ENCODE measurements at places on chromosomes 12 and 14.

- DNase-seq, result peak; percentile 53
Measured at GRCh38 chr14:98177551-98177950, 1094.4 kb downstream of the BCL11B start.

GRCh38 chr12:56487448-56488040, 417 bp downstream of the GLS2 start:
- no peak for DNase-seq

DNA sequence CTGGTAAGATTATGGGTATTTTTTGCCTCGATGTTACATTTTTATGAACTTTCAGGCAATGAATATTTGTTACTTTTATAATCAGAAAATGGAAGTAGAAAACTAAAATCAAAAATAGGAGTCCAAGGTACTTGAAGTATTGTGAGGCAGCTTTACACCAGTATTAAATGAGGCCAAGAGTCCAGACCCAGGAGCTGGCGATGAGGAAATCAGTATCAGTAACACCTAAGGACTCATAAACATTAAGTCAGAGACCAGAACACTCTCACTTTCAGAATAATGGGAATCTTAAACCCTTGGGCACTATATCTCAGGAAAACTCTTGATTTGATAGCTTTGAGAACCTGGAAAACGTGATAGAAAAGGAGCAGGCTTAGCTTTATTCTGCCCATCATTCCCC, 208.8 kb downstream of the GXYLT1 start:
- DNase-seq, result no peak

- DNase-seq, result no peak
Measured at GRCh38 chr12:19894803-19895202, 455.5 kb downstream of the AEBP2 start.

- no peak for DNase-seq
Measured at GRCh38 chr12:94169495-94169894, 21.1 kb downstream of the PLXNC1 start.

DNA sequence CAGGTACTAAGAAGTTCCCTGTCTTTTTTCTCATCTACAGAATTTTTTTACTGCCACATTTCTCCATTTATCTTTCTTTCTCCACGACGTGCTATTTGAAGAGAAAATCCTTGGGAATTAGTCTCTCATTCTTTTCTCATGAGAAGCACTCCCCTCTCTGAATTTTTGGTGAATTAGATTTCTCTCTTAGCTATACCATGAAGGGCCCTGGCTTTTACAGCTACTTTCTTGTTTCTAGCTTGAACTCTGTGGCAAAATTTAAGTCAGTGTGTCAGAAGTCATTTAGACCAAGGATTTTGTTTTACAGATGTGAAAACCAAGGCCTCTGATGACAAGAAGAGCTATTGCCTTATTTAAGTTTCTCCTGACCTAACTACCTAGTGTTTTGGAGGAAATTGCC, 213.1 kb downstream of the AEBP2 start:
- DNase-seq, result no peak

DNA sequence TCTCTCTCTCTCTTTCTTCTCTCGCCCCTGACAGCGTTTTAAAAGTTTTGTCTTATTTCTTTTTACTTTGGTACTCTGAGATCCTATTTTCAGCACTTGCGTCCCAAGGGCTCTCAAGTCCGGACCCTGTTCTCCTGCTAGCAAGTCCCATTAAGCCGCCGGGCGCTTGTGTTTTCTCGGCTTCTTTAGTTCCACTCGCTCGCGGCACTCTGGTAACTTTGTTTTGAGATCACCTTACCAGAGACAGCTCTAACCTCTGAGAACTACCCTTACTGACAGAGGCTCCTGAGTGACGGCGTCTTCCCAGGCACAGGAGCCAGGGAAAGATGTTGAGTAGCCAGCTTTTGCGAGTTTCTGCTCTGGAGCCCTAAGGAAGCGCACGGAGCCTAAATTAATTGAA, 2.7 kb upstream of the MYF5 start:
- DNase-seq, result no peak

All from stimulated activated CD4-positive, alpha-beta T cell treated with anti-CD3 and anti-CD28 coated beads, TNF-alpha, amount 100 ng/mL, for 1 hour (primary cell).